ENCODE measurements at places on chromosomes 3 and 15.

DNA sequence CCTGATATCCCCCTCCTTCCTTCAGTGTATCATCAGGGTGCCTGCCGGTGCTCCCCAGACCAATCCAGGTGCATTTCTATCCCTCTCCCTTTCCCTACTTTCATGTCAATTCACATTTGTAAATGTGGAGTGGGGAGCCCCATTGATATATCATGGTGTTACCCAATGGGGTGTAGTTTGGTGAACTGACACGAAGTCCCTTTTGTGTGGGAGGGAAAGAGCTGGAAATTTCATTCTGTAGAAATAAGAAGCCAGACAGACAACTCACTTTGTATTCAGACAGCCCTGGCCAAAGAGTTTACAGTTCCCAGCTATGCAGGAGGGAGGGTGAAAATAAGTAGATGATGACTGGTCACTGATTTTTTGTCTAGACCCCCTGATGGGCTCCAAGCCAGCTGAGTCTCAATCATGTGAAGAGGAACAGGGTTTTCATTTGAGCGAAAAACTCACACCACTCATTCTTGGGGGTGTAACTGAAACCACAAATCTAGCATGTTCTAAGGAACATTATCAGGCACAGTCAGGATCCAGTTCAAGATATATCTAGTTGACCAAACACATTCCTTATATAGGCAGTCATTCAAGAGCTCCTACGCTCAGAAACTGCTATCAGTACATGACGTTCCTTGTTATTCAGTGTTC lies 58.9 kb downstream of the LMCD1 start:
- no peak for DNase-seq

GRCh38 chr3:171212648-171213047 lies 186.1 kb upstream of the SLC2A2 start:
- DNase-seq: no peak

- no peak for DNase-seq
Measured at GRCh38 chr3:140292684-140293083, 357.7 kb downstream of the CLSTN2 start.

GRCh38 chr3:171311784-171312183 lies 148.4 kb downstream of the TNIK start:
- DNase-seq: no peak

- DNase-seq: no peak
Measured at GRCh38 chr15:38611228-38611627, 46.6 kb upstream of the RASGRP1 start.

- no peak for DNase-seq
Measured at GRCh38 chr15:39792844-39793335, 10.2 kb upstream of the FSIP1 start.

DNA sequence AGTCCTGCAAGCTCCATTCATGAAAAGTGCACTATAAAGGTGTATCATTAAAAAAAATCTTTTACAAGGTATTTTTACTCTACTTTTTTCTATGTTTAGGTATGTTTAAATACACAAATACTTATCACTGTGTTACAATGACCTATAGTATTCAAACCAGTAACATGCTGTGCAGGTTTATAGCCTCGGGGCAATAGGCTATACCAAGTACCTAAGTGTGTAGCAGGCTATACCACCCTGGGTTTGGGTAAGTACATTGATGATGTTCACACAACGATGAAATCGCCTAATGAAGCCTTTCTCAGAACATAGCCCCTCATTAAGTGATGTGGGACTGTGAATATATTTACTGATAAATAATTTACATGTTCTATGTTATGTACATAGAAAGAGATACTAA lies 104.6 kb downstream of the ATP1B3 start:
- DNase-seq: no peak

- DNase-seq: no peak
Measured at GRCh38 chr3:157119369-157119951, 40.5 kb downstream of the CCNL1 start.

DNA sequence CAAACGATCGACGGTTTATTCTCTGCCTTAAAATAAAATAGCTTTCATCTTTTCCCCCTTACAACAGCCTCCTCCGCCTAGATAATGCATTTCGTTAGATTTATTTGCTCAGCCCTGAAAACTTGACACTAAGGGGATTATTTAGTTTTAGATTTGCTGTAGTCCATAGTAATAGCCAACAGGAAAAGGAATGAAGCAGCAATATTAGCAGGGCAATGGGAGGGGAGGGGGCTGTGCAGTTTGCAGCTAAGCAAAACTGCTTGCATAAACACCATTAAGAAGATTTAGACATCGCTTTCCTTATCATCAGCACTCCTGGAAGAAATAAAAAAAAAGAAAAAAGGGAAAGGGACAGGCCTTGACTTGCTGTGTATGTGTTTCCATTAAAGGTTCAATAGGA lies 286.5 kb upstream of the SOX14 start:
- no peak for DNase-seq

DNA sequence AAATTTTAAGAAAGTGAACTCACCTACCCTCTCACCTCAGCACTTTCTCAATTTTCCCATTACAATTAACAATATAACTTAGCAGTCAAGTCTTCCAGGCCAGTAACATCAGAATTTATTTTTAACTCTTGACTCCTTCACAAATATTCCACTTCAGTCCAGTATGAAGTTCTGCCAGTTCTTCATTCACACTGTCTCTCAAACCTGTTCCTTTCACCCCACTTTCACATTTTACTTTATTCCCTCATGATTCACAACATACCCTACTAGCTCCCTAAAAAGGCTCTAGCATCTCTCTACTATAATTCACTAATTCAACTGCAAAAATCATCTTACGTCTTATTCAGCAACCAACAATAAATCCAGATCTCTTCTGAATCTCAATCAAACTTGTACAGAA lies 3.8 kb downstream of the GSK3B start:
- no peak for DNase-seq

DNA sequence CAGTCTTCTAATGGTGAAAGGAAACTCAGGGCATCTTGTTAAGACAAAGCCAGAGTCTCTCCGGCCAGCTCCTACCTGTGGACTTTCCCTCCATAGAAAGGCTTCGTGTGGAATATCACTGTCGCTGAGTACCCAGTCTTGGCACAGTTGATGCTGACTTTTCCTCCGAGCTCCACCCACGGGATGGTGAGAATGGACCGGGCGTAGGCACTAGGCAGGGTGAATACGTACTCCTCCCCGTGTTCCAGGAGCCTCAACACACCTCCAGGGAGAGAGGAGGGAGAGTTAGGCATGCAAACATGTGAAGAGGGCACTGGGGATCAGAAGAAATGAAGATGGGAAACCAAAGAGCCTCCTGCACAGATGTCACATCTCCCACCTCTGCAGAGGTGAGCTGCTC lies 138.0 kb downstream of the STT3B start:
- no peak for DNase-seq

- DNase-seq: no peak
Measured at GRCh38 chr15:94584833-94585244, 353.5 kb downstream of the MCTP2 start.

DNA sequence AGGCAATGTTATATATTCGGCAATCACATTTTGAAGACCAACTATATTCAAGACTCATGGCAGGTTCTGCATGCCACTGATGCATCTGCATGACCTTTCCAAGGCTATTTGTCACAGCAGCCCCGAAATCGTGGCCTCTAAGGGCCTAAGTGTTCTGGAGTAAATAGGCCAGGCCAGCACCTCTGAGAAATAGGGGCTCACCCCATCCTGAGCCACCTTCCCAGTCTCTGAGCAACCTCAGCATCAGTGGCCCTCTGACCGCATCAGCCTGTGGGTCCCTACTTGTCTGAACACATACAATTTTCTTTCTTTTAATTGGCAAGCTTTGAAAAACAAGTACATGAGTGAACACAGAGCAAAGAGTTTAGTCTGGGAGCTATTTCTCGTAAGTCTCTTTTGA lies 45.9 kb upstream of the THBS1 start:
- DNase-seq: no peak
